ENCODE measurements at places on chromosomes 2 and 18.

DNA sequence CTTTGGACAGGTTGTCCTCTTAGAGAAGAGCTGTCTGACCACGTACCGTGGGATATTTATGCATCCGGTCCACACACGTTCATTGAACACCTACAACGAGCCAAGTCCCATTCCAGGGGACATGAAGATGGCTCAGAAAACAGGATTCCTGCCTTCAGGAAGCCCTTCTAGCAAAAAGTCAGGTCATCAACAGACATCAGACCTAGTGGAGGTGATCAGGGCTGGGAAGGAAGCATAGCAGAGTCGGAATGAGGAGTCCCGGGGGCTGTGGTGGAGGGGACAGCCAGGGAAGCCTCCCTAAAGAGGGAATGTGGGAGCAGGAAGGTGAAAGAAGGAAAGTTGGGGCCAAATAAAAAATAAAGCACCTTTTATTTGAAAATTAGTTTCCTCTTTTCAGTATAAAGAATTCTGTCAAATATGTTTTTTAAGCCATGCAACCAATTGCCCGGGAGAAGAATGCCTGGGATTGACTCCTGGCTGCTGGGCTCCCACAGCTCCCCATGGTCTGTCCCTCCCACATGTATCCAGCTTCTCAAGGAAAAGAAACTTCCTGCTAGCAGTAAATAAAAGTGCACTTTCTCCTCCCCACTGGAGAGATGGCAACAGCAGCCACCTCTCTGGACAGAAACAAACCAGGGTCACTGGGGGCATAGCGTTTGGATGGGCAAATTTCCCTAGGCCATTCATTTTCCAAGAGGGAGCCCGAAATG is 144.8 kb downstream of the SMAD7 start:
- DNase-seq: no peak

- DNase-seq: no peak
Observed at GRCh38 chr2:12044857-12045256, 298.4 kb downstream of the LPIN1 start.

GRCh38 chr18:24321071-24321470 is 76.6 kb downstream of the OSBPL1A start:
- no peak for DNase-seq

DNA sequence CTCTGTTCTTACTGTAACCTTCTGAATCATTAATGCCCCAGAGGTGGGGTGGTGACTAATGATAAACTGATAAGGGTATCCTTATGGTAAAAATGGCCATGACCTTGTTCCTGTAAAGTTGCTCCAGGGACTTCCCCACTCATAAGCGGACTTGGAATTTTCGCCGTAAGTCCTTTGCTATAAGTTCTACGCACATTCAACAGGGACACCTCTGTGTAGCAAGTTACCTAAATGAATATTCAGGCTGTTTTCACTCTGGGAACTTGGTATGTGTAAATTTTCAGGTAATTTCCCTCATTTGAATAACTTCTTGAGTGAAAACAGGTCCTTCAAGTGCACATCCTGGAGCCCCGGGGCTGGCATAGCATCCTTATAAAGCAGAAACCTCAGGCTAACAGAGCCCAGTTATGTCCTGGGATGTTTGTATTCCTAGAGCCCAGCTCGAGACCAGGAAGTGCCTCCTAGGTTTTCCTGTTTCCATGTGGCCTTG is 9.4 kb upstream of the AGFG1 start:
- no peak for DNase-seq

DNA sequence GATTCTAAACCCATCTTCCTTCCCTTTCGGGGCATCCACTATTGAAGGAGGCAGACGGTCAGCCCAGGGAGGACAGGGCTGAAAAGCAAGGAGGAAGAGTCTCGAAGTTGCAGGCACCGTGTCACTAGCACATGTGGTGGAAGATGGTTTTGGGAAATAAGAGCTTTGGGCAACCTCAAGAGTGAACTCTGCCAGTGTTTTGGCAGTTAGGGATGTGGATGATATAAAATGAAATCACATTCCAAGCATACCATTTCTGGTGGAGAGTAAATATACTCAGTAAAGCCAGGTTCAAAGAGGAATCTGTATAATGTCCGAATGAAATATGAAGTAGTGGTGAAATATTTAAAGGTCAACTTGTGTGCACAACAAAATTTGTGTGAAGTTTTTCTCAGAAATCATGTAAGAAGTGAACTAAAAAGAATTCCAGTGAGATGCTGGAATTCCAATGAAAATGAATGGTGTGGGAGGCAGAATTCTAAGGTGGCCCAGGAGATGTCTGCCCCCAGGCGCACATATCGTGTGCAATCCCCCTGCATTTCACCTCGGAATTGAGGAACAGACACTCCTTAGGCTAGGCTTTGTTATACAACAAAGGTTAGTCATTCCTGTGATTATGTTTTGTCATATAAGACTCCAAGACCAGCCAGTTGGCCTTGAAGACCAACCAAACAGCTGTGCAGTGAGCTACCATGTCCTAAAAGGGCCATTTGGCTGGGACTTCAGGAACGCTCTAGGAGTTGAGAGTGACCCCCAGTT is 147.1 kb downstream of the SH3BP4 start:
- no peak for DNase-seq

DNA sequence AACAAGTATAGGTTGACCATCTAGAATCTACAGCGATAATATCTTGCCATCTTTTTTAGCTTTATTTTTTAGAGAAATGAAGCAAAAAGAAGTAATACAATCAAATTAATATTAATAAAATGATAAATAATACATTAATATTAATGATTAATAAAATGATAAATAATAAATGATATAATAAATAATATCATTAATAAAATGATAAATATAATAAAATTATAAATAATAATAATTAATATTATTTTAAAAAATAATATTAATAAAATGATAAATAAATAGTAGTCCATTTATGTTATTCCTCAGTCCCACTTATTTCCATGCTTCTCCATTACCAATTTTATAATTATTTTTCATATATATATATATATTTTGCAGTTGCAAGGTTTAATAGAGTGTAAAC is 3.2 kb upstream of the REG3A start:
- no peak for DNase-seq

- DNase-seq: no peak
Observed at GRCh38 chr2:142687075-142687474, 190.4 kb upstream of the KYNU start.

DNA sequence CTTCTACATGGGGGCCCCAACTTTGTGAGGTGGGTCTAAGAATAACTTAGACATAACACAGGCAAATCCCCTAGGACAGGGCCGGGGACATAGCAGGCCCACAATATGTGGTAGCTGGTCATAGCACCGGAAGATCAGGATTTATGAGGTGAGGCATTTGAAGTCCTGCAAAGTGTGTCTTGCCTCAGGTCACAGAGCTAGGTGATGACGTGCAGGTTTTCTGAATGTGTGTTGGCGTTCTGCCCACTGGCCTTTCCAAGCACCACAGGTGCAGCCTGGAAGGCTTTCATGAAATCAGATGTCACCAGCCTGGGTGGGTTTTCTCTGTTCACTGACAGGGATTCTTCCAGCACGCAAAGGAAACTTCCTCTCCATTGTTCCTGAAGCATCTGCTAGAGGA is 119.1 kb downstream of the LRATD1 start:
- no peak for DNase-seq

GRCh38 chr18:75391279-75392225 is 36.0 kb downstream of the SMIM21 start:
- DNase-seq: no peak

DNA sequence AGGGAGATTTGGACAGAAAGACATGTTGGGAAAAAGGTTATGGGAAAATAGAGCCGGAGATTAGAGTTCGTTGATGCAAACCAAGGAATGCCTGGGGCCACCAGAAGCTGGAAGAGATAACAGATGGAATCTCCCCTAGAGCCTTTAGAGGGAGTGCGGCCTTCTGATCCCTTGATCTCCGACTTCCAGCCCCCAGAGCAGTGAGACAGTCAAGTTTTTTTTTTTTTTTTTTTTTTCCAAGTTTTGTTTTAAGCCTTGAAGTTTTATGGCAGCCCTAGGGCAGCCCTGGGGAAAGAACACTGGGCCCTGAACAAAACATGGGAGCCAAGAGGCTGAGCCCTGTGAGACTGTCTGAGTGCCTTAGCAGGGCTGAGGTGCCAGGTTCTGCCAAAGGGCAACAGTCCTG is 6.5 kb downstream of the DGKD start:
- no peak for DNase-seq

GRCh38 chr2:160513120-160513519 is 19.5 kb upstream of the RBMS1 start:
- DNase-seq: no peak

DNA sequence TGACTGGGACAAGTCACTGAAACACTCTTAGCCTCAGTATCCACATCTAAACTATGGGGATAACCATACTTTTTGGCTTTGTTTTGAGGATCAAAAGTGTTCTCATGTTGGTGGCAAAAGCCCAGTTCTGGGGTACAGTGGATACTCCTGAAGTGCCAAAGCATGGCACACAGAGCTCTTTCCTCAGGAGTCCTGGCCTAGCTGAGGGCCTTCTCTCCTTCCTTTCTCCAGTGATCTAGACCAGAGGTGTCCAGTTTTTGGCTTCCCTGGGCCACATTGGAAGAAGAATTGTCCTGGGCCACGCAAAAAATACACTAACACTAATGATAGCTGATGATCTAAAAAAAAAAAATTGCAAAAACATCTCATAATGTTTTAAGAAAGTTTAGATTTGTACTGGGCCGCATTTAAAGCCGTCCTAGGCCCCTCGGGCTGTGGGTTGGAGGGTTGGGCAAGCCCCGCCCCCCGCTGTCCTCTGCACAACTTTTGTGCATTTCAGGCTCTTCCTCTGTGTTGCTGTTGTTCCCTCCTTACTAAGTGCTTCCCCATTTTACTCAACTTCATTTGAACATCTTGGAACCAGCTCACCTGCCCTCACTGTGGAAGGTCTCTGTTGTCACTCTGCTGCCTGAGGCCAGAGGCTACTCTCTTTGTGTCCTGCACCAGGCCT is 337.0 kb downstream of the CYRIA start:
- no peak for DNase-seq
